COR-L47 (cell line): ENCODE measurements at places on chromosomes 16 and 17.

DNA sequence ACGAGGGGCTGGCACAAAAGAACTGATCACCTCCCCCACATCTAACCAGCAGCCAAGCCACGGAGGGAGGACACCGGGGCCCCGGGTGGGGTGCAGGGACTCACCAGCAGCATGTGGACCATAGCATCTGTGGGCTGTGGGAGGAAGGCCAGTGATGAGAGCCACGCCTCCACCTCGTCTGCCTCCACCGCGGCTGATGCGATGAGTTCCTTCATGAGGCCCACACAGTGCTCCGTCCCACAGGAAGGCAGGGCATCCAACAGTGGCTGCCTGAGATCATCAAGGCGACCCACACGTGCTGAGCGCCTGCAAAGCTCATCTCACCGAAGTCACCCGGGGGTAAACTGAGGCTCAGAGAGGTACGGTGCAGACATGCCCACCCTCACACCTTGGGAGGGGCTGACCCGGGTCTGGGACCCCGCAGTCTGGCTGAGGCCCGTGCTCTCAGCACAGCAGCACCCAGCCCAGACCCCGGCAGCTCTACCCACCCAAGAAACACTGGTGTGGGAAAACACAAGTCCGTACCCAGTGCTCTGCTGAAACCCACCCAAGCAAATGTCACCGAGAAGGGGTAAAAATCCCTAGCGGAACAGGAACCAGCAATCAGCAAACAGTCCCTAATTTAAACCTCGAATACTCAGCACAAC is 85.9 kb downstream of the LITAF start:
- DNase-seq: no peak

DNA sequence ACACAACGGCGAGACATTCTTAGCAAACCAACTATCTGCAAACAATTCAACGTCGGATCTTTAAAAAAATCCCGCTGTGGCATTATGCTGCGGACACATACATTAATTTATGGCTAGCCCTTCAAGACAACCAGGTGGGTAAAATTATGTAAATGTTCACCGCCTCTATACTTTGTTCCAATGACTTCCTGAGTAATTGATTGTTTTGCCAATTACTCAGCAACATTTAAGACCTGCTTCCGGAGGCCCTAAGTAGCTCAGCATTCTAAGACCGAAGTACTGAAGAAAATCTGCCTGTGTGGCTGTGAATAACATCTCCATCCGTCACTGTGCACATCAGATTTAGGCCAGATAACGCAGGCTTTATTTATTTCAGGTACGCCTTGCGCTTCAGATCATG is 23.3 kb downstream of the QPRT start:
- DNase-seq: no peak

DNA sequence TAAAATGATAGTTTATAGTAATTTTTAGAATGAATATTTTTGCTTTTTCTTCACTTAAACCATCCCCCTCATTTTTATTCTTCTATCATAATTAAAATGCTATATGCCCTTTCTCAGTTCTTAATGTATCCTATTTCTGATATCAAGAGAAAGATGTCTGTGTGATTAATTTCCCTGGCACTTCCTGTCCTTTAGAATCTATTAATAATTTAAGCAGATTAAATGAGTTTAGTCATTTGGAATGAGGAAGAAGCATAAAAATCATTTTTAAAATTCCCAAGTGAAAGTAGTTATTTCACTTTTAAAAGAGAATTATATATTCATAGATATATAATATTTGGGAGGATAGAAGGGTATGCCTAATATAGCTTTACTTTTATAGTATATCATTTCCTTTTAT is 27.8 kb upstream of the CDR2 start:
- no peak for DNase-seq

- no peak for DNase-seq
Measured at GRCh38 chr16:54976651-54977200, 46.1 kb downstream of the IRX5 start.

- DNase-seq: no peak
Measured at GRCh38 chr17:65197201-65197600, 60.0 kb downstream of the RGS9 start.

GRCh38 chr17:28892024-28892423 is 5.5 kb downstream of the FLOT2 start:
- DNase-seq: no peak
